ENCODE measurements at places on chromosomes 1 and 21.

- no peak for DNase-seq
Observed at GRCh38 chr1:77954521-77954920, 24.4 kb downstream of the FUBP1 start.

- no peak for DNase-seq
Observed at GRCh38 chr1:70871790-70872189, 175.8 kb downstream of the PTGER3 start.

- DNase-seq = no peak
Observed at GRCh38 chr1:15639262-15639661, 22.0 kb downstream of the DDI2 start.

DNA sequence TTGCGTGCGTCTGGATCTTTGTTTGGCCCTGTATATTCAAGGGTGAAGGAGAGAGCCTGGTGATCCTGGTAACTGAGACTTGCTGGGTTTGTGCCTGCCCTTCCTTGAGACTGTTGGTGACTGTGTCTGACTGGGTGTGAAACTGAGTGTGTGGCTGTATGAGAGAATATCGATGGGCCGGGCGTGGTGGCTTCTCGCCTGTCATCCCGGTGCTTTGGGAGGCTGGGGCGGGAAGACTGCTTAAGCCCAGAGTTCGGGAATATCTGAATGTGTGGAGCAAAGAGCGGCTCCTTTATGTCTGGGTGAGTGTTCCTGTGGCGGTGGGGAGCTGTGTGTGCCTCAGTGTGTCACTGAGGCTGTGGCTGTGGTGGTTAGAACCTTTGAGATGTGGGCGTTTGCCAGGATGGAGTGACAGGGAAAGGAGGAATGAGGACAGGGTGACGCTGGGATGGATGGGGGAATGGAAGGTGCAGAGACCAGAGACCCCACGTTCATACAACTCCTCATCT, 2.7 kb upstream of the MARCKSL1 start:
- DNase-seq = no peak

- DNase-seq = no peak
Observed at GRCh38 chr1:243507672-243508302, 251.9 kb downstream of the SDCCAG8 start.

GRCh38 chr1:40422630-40423263, 27.5 kb upstream of the ZFP69B start:
- DNase-seq = no peak

DNA sequence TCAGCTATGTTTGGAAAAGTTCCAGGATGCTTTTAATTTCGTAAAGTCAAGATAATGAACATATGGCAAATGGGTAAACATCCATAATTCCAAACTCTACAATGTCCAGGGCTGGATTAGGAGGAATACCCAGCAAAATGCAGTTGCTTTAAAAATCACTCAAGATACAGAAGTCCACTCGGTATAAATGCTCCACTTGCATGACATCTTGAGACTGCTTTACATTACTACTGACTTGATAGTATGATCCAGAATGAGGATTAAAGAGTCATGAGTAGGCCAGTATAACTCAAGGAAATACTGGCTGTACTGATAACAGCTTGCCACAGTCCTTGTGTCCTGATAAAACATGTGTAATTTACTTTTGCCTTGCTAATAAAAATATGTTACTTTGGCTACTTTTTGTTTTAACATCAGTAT, 58.3 kb upstream of the ANGPTL3 start:
- no peak for DNase-seq

DNA sequence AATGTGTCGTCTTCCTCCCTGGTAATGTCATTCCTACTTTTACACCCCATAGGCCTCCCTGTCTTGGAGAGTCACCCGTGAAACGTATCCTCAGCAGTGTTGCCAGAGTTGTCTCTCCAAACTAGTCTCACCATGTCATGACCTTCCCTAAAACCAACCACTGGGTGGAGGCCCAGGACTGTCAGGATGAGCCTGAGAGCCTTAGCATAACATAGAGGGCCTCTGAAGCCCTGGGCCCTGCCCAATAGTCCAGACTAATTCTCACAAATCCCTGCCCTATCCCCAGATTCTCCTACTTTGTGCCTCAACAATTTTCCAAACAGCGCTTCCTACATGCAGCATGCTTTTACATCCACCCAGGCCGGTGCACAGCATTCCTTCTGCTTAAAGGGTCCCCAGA, 29.3 kb upstream of the HSD3B1 start:
- DNase-seq = no peak

DNA sequence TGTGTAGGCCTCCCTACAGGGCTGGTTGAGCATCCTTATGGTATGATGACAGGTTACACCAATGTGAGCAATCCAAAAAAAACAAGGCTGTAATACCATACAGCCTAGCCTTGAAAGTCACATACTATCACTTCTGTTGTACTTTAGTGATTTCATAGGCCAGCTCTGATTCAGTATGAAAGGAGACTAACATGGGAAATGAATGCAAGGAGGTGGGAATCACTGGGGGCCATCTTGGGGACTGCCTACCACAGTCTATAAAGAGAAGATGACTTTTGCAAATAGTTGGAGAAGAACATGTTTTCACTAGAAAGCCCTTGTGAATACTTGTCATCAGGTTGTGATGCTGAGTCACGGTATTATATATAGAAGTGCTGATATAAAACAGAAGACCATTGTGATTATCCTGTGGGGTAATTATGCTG, 270.7 kb downstream of the S1PR1 start:
- no peak for DNase-seq

- DNase-seq = no peak
Observed at GRCh38 chr1:58890609-58891008, 106.8 kb upstream of the JUN start.

DNA sequence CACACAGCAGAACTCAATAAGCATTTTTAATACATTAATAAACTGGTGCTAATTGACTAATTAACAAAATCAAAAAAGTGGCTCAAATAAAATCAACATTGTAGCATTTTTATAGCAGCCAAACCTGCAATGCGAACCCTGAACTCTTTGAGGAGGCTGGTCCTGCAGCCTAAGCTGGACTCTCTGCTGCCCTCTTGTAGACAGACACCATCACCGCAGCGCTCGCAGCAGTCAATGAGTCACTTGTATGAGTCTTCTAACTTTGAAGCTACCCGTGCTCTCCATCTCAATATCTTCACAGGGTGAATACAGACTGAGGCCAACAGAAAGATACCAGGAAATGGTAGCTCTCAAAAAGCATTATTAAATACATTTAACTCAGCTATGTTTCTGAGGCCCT, 9.7 kb upstream of the KRTAP7-1 start:
- DNase-seq = peak; percentile 39

GRCh38 chr1:52238887-52239707, 97.2 kb downstream of the ZFYVE9 start:
- no peak for DNase-seq

- no peak for DNase-seq
Observed at GRCh38 chr21:37888659-37889058, 27.6 kb downstream of the KCNJ6 start.

- peak; percentile 44 for DNase-seq
Observed at GRCh38 chr1:28518745-28519341, 13.0 kb downstream of the RCC1 start.

DNA sequence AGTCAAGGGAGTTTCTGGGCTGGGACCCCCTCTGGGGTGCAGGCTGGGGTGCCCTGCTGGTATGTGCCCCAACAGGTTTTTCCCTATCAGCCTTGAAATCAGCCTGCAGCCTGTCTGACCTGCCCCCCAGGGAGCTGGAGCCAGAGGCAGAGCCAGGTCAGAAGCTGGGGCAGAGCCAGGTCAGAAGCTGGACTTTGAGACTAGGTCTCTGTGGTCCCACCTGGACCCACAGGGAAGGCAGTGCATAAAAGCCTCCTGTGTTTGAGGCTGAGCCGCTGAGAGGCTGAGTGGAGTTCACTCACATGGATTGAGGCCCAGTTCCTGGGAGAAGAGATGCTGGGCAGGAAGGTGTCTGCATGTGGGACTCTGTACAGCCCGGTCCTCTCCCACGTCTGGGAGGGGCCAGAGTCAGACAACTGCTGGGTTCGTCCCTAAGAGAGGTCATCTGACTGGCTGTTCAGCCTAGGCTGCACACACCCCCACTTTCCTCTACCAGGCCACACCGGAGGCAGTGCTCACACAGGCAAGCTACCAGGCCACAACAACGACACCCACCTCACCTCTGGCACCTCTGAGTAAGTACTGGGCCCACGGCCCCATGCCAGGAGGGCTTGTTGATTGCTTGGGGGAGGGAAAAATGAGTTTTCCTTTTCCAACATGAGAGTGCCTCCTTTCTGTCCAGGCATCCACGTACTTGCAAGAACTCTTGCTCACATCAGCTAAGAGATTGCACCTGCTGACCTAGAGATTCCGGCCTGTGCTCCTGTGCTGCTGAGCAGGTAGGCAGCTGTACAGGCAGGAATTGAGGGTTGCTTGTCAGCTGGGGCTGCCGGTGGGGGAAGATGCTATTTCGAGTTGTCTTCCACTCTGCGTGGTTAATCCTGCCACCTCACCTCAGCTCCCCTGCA, at the start of gene ANXA9:
Gene ANXA9 (plus strand): TSS at position 488 of the 908 bp plus-strand sequence. CDS start 814 bp downstream, outside the sequence.
- DNase-seq = no peak

DNA sequence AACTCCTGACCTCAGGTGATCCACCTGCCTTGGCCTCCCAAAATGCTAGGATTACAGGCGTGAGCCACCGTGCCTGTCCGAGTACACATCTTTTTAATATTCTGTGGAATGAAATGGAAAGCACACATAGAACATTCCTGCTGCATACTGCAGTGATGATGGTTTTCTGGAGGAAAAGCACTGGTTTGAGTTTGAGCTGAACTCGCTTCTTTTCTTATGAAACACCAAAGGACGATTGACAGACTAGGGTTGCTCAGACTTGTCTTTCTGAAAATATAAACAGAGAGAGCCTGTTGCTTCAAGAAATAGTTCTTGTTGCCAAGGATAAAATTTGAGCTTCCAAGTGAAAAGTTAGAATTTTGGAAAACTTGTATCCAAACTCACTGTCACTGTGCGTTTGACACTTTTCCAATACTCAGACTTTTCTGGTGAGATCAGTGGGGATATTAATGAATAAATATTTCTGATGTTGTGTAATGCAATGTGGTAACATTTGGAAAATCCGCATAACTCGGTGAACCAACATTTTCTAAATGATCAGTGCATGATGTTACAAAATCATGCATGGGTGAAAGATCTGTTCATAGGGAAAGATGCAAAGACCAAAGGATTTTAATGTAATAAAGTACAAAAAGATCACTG, 15.0 kb upstream of the ERMAP start:
- no peak for DNase-seq

- DNase-seq = no peak
Observed at GRCh38 chr21:40235528-40235927, 368.3 kb downstream of the PCP4 start.

- no peak for DNase-seq
Observed at GRCh38 chr1:24635195-24635843, 7.8 kb upstream of the SRRM1 start.

GRCh38 chr1:96651517-96651916, 70.1 kb upstream of the PTBP2 start:
- DNase-seq = no peak

DNA sequence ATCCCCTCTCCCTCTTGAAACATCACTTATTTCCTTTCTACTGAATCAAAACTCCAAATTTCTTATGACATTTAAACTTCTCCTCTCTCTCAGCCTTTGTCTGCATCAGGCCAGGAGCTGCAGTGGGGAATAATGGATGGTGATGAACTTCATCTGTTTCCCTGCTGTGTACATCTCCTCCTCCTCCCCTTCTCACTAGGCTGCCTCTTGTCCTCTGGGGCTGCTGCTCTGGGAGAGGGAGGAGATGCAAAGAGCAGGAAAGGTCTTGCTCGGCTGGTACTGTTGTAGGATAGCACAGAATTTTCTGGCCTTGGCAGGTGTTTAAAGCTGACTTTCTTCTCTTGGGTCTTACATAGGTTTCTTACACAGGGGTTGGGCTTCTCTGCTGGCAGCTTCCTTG, 31.1 kb upstream of the FMOD start:
- no peak for DNase-seq

GRCh38 chr1:45395582-45395981, 55.3 kb upstream of the MUTYH start:
- no peak for DNase-seq

- no peak for DNase-seq
Observed at GRCh38 chr1:180221462-180221861, 8.6 kb upstream of the LHX4 start.

- no peak for DNase-seq
Observed at GRCh38 chr1:243748706-243749283, 101.2 kb downstream of the AKT3 start.

GRCh38 chr1:227622739-227623475, 59.6 kb downstream of the ZNF678 start:
- no peak for DNase-seq
